Posterior vena cava (tissue), 2 donors: ENCODE measurements at places on chromosomes 1 and 21. TPM values are rescaled to one million over a fixed set of nuclear protein-coding genes. Genes with fewer than 3 reads are reported as not detected.

The KRTAP10-10 gene
- total RNA-seq: not detected

The ITLN2 gene
- not detected for total RNA-seq

The LCE1A gene
- not detected for total RNA-seq

GRCh38 chr1:201436969-201437368, 15.4 kb upstream of the TNNI1 start:
- no peak for DNase-seq

DNA sequence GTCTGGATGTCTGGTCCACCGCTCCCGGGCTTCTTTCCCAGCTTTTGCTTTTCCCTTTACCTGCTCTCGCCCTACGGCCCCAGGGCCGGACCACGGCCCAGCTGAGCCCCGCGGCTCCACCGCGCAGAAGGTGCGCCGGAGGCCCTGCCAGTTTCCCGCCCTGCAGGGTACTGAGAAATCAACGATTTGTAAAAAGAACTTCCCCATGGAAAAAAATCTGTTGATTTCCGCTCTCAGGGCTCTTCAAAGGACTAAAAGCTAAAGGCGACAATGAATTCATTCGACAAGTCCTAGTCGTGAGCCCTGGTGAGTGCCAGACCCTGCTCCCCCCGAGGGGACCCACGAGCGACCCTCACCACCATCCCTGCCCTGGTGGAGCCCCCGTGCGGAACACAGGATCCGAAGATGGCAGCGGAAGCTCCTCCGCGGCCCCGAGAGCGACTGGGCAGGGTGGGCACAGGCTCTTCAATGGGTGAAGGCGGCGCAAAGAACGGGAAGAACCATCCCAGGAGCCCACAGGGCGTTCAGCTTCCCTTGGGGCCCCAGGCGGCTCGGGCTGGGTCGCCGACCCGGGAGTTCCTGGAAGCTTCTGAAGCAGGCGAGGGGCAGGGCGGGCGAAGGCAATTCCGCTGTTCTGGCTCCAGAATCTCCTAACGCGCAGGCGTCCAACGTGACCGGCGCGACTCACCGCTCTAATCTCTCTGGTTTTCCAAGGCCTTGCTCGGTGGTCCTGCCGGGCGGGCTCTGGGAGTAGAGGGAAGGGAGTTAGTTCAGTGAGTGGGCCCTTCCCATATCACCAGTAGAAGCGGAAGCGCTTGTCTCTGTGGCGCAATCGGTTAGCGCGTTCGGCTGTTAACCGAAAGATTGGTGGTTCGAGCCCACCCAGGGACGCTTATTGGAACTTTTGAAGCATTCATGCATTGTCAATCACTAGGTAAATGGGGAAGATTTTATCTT, 6.6 kb upstream of the RNU1-2 start:
- peak; percentile 95 for DNase-seq
